ENCODE measurements at places on chromosomes 5 and 9.
A peak's percentile ranks its signal among the peaks of the same experiment; 100 is the strongest.

- no peak for DNase-seq
Measured at GRCh38 chr5:40904205-40904993, 4.9 kb upstream of the C7 start.

DNA sequence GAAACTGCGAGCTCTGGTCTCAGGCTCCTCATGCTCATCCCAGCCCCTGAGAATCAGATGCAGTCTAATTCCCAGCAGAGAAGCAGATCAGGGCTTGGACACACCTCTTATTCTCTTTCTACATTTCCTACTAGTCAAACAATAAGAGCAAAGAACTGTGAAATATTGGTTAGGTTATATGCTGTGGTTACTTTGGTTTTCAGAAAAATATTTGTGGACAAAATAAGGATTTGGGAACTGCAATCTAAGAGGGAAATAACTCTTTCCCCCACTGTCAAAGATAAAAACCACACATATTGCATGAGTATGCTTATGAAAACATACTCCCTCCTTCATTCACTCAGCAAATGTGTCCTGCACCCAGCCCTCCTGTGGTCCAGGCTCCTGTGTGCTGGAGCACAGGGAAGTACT, 164.5 kb upstream of the S1PR3 start:
- DNase-seq = no peak

DNA sequence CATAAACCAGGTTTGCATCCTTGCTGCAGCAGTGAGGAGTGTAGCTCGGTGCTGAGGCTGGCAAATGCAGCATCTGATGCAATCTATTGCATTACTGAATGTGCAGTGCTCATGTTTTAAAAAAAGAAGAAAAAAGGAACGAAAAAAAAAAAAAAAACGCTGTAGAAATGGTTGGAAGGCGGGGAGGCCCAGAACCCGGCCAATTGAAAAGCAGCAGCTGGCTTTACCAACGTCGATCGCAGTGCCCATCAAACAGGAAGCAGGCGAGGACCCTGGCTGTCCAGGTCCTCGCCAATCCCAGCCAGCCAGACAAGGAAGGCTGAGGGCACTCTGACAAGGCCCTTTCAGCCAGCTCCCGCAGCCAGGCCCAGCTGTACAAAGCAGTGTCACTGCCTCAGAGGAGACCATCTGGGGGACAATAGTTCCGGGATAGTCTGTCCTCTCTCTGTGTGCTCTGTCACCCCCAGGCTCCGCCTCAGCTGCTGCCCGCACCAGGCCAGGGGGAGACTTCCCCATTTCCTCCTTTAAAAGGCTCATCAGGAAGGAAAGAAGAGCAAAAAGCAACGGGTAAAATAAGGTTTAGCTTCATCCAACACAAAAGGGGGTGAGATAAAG, 21.8 kb upstream of the CPEB4 start:
- no peak for DNase-seq

DNA sequence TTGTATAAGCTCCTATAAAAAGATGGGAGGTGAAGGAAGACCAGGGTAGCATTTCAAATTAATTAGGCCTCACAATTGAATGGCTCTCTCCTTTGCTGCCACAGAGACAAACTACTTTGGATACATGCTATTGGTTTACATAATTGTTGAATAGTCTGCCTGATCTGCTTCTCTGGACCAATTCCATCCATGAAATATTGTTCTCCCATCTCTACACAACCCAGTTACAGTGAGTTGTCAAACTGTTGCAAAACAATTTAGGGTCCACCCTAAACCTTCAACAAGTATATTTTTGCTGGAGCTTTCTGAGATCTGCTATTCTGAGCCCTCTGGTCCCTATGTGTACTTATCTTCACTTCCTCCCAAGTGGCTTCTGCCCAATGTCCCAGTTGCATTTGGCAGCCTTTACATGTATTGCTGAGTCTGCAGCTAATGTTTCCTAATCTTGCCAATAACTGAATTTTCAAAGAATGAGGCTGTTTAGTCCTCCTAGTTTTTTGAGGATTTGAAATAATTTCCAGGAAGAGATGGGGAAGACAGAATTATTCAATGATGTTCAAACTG, 38.9 kb downstream of the AGTPBP1 start:
- DNase-seq = no peak

DNA sequence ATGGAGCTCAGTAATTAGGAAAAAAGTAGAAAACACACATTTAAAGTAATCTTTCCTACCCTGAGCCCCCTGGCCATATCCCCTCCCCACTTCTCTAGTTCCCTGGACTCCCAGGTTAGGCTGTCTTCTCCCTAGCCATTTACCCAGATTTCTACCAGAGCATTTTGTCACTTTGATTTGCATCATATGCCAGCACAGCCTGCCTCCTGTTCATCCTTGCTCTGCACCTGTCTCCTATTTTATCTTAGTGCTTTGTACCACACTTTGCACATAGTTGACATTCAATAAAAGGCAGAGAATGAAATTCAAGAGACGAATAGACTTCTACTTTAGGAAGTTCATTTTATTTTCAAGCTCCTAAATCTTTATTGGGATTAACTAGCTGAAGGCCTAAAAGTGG, 344.5 kb downstream of the EBF1 start:
- no peak for DNase-seq

- DNase-seq = no peak
Measured at GRCh38 chr9:26078706-26079105, 400.5 kb upstream of the TUSC1 start.

DNA sequence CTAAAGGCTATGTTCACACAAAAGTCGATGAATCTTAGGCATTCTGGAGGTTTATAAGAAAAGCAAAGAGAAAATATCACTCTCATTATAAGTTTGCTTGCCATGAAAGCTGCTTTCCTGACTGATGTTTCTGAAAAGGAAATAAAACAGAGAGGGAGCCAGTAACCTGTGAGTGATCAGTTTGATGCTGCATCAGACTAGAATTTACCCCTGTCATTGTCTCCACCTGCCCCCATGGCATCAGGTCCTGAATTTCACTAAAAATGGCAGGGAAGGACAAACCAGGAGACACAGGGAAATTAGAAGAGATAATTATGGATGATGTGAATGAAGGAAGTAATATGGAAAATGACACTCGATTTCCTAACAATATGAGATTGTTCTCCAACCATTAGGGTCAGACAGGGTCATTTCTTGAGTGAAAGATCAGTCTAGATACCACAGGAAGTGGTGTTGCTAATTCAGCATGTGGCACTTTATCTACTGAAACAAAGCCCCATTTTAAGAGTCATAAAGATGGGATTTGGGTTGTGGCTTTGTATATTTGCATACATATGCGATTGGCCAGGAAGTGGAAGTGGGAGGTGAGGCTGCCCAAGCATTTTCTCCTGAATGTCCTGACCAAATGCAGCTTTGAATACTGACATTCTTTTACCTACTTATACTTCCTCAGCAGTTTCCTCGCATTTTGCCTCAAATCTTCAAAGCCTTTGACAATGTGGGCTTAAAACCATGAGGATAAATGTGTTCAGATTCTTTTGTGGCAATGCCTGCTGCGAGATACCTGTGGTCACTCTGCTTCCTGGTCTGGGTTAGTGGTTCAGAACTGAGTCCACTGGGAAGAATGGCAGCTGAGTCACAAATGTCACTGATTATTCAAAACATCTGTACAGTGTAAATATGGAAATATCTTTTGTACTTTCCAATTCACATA, 29.7 kb downstream of the MEGF10 start:
- DNase-seq = no peak

- DNase-seq = peak; percentile 83
Measured at GRCh38 chr9:36765468-36766341, 193.0 kb downstream of the MELK start.

- no peak for DNase-seq
Measured at GRCh38 chr5:170046241-170046640, 59.5 kb upstream of the FOXI1 start.

DNA sequence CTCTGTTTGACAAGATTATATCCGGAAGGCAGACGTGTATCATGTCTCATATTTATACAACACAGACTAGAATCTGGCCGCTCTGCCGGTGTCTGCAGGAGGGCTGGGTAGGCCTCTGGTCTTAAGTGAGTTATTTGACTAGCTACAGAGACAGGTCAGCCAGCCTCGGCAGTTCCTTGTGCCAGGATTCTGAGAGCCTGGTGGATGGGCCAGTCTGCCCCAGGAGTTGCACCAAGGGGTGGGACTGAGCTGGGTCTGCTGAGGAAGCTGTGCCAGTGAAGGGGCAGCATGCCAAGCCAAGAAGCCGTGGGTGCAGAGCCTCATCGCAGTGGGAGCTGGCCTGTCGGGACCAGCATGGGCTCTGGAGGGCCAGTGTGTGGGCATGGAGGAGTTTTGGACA, 7.1 kb downstream of the SNX18 start:
- DNase-seq = no peak

- DNase-seq = no peak
Measured at GRCh38 chr5:88279584-88279983, 10.9 kb upstream of the TMEM161B start.

DNA sequence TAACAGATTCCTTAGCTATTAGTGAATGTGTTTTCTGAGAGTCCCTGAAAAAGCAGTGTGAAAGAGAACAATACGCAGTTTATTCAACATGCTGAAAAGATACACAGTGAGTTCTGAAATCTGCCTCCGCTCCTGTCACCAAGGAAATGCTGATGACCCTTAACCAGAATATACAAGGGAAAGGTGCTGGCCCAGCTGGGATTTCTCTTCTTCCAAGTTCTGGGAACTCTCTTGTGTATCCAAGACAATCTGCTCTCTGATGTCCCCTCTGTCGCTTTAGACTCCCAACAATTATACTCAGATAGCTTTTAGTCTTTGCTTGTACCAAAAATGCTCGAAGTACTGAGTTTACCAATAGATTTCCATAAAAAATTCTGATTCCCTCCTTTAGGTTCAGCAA, 214.9 kb downstream of the TMEM167A start:
- DNase-seq = no peak

DNA sequence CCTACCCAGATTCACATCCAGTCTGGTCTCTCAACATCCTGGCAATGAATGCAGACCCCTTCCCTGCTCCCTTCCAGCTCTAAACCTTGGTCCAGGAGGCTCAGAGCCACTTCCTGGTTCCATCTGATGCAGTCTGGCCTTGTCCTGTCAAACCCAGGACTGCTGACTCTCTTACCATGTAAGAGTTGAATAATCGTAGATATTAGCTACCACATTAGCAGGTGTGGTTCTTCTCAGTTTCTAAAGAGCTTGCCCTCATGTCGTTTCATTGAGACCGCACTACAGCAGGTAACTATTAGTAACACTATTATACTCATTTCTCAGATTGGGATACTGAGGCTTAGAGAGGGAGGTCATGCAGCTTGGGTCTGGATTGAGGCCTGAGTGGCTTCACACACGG, 133.3 kb downstream of the BOD1 start:
- DNase-seq = no peak

DNA sequence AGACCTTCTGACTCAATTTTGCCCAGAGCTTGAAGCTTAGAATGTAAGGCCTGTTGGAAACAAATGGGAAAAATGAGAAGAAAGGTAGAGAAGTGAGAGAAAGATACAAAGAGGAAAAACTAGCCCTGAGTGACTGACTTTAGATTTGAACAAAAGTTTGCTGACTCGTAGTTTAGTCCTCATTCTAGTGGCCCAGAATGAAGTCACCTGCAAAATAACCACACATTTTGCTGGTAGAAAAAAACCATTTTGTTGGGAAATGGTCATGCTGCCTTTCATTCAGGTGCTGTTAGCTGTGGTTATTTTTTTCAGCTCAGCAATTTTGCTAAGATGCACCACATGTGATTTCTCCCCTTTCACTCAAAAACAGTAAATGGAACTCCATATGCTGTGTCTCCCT, 98.9 kb downstream of the MRPS27 start:
- no peak for DNase-seq

DNA sequence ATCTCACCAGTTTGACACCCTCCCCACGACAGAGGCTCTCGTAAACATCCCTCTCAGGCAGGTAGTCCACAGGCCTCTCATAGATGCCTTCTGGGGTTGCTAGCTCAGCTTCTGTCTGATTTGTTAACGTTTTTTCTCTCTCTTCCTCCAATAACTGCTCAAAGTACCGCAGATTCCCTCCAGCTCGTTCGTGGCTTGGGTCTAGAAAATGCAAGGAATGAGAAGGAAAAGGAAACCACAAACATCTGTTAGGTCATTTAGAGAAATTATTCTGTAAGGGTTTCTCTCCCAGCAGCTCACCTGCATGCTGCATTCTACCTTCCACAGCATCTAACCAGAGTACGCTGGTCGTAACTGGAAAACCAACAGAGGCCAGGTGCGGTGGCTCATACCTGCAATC, 18.5 kb downstream of the P4HA2 start:
- no peak for DNase-seq
